ENCODE measurements at places on chromosomes 11 and 22.

- ATAC-seq, result no peak
Observed at GRCh38 chr22:22011964-22012363, 29.4 kb upstream of the TOP3B start.

DNA sequence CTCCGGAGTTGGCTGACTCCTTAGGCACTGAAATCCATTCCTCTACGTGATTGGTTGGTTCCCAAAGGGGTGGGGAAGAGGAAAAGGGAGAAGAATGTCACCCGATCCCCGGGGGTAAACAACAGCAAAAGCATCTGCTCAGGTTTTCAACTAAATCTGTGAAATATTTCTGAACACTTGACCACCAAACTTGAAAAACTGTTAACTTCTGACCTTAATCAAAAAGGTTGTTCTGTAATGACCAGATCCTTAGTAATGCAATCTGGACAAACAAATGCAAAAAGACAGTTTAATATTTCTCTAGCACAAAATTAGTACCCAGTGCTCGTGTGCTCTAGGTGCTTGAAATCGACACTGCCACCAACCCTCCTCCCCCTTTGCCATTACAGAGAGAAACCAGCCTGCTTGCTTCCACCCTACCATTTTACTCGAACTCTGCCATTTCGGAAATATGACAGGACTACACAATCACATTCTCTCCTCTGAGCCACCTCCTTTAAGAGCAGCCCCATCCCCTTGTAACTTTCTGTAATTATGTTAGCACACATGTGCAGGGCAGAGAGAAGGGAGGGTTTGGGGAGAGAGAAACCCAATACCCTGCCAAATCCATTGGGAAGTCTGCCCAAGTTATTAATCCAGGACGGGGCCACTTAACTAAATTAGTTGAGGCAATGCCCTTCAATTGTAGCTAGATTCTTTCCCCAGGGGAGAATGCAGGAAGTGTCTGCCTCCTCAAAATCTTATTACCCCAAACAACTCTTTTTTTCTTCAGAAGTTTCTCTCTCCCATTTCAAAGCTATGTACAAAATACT is 113.8 kb downstream of the RBFOX2 start:
- peak; percentile 91 for ATAC-seq

- no peak for ATAC-seq
Observed at GRCh38 chr11:61065955-61066638, 36.2 kb upstream of the CD5 start.

DNA sequence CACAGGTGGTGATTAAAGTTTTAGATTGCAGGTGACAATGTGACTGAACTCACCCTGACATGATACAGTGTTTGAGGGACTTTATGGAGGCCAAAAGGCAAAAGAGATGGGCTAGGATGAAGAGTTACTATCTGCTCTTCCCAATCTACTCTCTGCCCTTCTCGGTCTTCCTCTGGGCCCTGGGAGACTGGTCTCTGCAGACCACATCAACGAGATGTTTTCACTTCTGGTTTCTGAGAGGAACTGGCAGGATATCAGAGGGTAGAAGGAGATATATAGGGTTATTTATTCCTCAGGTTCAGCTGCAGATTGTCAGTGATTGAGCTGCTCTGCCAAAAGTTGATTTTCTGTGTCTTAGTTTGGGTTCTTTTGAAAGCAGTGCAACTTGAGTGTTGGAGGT is 32.4 kb upstream of the CD44 start:
- ATAC-seq, result no peak

GRCh38 chr22:23053912-23054530 is 16.3 kb upstream of the GNAZ start:
- no peak for ATAC-seq

- no peak for ATAC-seq
Observed at GRCh38 chr11:73921180-73921579, 29.6 kb upstream of the DNAJB13 start.

DNA sequence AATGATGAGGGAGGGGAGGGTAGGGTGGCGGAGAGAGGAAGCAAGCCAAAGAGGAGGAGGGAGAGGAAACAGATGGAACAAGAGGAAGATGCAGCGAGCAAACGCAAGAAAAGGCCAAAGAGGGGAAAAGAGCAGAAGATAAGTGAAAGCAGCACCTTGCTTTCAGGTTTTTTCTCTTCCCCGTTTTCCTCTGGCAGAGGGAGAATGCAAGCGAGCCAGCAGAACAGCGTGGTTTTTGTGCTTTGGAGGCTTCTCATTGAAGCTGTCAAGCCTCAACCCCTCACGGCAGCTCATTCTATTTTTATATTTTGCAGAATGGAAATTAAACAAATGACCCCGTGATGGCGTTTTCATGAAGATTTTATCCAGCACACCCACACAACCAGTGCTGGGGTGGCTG is 67.1 kb upstream of the GRAMD1B start:
- ATAC-seq, result no peak

DNA sequence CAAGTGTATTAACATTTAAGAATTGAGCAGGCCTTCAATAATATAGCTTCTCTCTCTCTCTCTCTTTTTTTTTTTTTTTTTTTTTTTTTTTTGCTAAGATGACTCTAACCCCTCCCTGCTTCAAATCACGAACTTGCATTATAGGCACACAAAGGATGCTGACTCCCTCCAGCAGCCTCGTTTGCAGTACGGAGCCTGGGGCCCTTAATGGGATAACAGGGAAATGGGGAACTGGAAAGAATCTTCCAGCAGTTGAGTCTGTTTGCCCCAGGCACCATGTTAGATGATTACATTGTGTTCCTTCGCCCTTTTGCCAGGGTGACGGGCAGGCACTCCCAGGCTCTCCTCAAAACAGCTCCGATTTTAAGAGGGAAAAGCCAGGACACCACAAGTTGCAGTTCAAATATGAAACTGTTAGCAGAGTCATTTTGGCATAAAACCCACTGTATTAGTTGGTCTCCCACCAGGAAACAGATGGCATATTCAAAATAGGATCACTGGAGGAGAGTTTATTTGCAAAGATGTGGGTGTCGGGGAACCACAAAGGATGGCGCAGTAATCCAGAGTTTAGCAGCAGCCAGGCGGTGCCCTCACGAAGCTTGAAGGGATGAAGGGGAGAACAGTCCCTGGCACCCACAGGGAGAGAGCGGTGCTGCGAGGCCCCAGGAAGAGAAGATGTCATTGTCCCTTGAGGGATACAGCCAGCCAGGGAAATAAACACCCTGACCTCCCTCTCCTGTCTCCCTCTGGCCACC is 26.5 kb upstream of the TREH start:
- peak; percentile 58 for ATAC-seq

GRCh38 chr11:11818529-11819121 is 23.1 kb upstream of the USP47 start:
- no peak for ATAC-seq

DNA sequence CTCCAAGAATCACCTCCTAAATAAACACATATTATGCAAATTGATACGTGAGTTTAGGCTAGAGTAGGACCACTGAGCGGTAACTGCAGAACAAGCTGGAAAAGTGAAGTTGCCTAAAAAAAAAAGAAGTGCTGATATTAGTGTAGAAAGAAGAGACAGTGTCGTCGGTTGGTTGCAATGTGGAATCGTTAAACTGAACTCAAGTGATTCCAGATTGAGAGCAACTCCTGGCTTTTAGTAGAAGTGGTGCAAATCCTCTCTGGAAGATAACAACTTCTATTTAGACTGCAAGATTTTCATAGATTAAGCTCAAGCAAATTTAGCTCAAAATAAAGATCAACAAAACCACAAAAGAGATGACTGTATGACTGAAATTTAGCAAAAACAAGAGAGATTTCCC is 97.0 kb upstream of the PGR start:
- no peak for ATAC-seq

DNA sequence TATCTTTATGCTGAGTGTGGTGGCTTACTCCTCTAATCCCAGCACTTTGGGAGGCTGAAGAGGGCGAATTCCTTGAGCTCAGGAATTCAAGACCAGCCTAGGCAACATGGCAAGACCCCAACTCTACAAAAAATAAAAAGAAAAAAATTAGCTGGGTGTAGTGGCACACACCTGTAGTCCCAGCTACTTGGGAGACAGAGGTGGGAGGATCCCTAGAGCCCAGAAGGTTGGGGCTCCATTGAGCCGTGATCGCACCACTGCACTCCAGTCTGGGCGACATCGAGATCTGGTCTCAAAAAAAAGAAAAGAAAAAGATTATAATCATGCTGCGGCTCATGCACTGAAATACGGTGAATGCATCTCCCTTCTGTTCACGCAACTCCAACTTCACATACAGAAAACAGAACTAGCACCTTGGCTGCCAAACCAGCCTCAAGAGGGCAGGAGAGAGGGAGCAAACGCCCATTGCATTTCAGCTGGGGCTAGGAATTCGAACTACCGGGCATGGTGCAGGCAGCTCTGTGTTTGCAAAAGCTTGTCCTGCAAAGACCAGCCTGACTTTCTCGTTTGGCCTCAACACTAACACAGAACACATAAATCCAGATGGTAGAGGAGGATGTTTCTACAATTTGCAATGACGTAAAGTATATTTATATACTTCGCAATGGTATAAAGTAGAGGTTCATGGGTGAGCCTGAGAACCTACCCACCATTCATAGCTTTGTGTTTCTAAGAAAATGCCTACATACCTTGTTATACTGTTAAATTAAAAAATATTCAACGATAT is 6.3 kb upstream of the SYNGR1 start:
- peak; percentile 84 for ATAC-seq

DNA sequence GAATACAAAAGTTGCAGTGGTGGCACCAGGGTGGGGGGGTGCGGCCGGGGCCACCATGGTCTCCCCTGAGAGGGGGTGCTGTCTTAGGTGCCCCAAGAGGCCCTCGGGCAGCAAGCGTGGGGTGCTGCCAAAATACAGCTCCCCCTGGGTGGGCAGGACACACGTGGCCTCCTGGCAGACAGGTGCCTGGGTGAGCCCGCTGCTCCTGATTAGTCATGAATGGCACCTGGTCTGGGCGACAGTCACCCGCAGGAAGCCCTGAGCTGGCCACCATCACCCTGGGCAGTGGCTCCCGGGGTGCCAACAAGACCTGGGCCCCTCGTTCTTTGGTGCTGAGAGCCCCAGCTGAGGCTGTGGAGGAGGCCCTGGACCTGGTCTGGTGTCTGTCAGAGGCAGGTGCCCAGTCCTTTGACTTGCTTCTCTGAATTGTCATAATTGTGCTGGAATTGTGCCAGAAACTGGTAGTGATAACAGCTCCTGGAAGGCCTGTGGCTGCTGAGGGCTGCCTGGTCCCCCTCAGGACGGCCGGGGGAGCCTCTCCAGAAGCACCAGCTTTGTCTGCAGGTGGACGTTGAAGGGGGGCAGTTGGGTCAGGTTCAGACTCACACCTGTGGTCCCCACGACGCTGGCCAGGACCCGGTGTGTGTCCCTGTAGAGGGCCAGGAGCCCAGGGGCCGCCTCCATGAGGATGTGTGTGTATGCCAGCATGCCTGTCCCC is 14.8 kb downstream of the ALG12 start:
- no peak for ATAC-seq

- no peak for ATAC-seq
Observed at GRCh38 chr11:198236-198806, 5.4 kb downstream of the SCGB1C1 start.

DNA sequence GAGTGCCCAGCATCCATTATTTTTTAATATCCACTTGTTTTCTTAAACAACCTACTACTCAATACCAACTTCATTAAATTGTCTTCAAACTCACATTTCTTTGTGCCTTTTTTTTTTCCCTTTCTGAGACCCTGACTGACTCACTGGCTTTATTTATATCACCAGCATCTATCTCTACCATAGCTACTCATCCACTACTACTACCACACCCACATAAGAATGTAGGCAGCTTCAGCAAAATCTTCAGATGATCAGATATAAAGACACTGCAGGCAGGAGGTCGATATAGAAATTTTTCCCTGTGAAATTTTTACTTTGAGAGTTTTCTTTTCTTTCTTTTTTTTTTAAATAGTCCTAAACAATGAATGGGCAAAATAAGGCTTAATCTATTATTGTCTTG is 2.2 kb downstream of the OR56B1 start:
- ATAC-seq, result peak; percentile 43

GRCh38 chr22:31659246-31659645 is 2.8 kb downstream of the PISD start:
- ATAC-seq, result no peak

- ATAC-seq, result no peak
Observed at GRCh38 chr11:62390722-62391121, 28.1 kb upstream of the SCGB1A1 start.

DNA sequence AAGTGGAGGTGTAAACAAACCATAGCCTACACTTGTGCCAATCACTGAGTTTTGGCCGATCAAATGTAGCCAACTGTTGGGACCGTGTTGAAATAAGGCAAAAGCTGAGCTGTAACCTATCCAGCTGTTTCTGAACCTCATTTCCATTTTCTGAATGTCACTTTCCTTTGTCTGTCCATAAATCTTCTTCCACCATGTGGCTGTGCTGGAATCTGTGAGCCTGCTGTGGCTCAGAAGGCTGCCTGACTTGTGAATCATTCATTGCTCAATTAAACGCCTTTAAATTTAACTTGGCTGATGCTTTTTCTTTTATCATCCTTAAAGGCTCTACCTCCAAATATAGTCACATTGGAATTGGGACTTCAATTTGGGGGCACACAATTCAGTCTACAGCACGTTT is 203.1 kb upstream of the MPPED2 start:
- ATAC-seq, result no peak

DNA sequence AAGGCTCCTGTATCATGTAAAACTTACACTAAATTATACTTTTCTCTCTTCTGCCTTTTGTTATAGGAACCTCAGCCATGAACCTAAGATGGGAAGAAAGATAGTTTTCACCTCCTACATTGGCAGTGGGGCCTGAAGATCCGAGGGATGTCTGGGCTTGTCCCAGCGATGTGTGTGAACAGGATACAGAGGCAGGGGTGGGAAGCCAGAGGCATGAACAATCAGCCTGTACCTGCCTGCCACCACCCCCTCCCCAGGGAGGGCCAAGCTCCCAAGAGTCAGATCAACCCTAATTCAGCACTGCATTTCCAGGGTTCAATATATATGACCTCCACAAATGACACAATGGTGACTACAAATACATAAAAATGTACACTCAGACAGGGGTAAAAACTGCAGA is 9.4 kb downstream of the KIAA0930 start:
- no peak for ATAC-seq

DNA sequence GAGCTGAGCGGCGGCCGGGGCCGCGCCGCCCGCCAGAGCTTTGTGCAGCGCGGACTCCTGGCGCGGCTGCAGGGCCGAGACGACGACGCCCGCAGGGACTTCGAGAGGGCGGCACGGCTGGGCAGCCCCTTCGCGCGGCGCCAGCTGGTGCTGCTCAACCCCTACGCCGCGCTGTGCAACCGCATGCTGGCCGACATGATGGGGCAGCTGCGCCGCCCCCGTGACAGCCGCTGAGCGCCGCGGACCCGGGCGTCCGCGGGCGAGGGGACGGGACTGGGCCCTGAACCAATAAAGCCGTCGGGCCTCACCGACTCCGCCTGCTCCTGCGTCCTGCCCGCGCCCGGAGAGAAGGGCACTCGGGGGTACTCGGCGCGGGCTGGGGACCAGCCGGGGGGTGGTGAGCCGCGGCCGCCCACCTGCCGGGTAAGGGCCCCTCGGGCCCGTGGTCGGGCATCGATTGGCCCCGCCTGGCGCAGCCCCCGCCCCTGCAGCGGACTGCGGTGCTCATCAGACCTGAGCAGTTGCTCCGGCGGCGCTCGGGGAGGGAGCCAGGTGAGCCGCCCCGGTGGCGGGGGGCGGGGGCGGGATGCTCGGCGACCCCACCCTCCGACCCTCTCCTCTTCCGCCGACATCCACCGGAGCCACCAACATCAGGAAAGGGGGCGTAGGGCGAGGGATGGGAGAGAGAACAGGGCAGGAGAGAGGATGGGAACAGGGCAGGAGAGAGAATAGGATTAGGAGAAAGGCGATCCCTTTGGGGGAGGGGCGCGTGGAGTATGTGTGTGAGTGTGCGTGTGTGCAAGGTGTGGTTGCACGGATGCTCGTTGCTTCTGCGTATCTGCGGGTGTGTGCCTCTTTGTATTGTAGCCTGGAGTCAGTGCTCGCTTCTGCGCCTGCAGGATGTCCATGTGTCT is at the start of gene TMEM25:
TMEM25 (plus strand) TSS at position 510 of the 914 bp plus-strand sequence. CDS start 610 bp downstream, outside the sequence.
- peak; percentile 86 for ATAC-seq
